ENCODE measurements at places on chromosomes 11 and 22. TPM values are rescaled to one million over a fixed set of nuclear protein-coding genes. Genes with fewer than 3 reads are reported as not detected.

YPEL4 gene
- 0.66 TPM for total RNA-seq

SHISAL1 gene
- 14.9 TPM for total RNA-seq

JAML gene
- under 0.01 TPM for total RNA-seq

CHADL gene
- 1.4 TPM for total RNA-seq

CRYBB2 gene
- not detected for total RNA-seq

SLC37A2 gene
- 6.5 TPM for total RNA-seq

Data from uterine smooth muscle cell (primary cell).